ENCODE measurements at places on chromosomes 5 and 9.
A peak's percentile ranks its signal among the peaks of the same experiment; 100 is the strongest.

GRCh38 chr9:104572612-104573011, 3.6 kb downstream of the OR13C8 start:
- DNase-seq = no peak

- DNase-seq = no peak
Measured at GRCh38 chr5:171623551-171624097, 162.0 kb upstream of the SMIM23 start.

- DNase-seq = no peak
Measured at GRCh38 chr5:176825234-176825633, 14.9 kb downstream of the UNC5A start.

- DNase-seq = no peak
Measured at GRCh38 chr5:56606192-56606591, 209.2 kb upstream of the MAP3K1 start.

DNA sequence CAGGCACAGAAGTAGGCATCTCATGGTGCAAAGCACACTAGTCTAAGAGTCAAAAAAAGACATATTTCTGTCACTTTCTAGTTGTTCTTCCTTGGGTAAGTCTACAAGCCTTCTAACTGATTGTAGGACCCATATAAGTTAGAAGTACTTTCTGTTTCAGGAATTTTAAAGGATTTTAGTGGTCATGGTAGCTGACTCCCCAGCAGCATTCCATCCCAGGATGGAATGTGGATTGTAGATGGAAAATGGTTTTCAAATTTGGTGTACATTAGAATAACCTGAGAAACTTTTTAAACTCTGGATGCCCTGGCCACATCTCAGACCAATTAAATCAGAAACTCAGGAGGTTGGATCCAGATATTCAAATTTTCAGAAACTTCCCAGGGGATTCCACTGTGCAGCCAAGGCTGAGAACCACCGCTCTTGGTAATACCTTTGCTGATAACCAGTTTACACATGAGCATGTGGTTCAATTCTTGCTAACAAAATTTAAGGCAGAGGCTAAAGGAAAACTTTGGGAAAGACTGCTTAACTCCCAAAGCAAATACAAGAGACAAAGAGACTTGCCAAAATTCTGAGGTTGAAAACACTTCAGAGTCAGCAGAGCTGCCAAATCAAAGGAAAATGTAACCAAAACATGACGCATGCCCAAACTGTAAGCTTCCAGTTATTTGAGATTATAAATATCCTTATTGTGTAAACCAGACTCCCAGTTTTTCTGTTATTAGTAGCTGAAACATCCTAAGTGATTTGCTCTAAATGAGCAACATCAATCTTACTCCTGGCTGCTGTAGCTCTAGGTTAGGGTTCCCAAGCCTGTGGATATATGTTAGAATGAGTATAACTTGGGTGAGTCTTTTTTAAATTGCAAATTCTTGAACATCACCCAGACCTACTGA, 145.4 kb upstream of the MTAP start:
- peak; percentile 16 for DNase-seq

GRCh38 chr9:137035507-137035834, 3.6 kb upstream of the FUT7 start:
- no peak for DNase-seq

DNA sequence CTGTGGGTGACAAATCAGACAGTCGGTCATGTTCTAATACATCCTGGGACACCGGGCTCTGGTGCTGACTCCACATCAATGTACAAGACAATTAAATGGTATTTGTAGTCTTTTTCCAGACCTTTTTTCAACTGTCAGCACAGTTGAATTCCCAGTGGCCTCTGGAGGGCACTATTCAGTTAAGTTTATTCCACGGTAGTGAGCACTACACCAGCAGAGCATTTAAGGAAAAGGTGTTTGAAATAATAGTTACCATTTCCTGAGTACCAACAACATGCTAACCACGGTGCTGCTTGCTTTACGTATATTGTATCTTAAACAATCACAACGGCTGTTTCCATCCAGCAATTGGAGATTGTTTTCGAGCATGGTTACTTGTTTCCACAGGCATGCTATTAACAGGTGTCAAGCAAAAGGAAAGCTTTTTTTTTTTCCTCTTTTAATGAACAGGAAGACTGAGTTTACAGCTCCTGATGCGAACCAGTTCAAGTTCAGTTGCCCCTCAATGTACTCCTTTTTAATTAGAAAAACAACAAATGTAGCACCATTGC, 186.7 kb downstream of the PDZD2 start:
- peak; percentile 76 for DNase-seq

- DNase-seq = no peak
Measured at GRCh38 chr5:132271251-132272246, 14.1 kb downstream of the PDLIM4 start.

- DNase-seq = no peak
Measured at GRCh38 chr9:115398313-115398650, 280.3 kb upstream of the TNC start.

GRCh38 chr9:123339666-123340510, 16.1 kb upstream of the CRB2 start:
- peak; percentile 34 for DNase-seq

DNA sequence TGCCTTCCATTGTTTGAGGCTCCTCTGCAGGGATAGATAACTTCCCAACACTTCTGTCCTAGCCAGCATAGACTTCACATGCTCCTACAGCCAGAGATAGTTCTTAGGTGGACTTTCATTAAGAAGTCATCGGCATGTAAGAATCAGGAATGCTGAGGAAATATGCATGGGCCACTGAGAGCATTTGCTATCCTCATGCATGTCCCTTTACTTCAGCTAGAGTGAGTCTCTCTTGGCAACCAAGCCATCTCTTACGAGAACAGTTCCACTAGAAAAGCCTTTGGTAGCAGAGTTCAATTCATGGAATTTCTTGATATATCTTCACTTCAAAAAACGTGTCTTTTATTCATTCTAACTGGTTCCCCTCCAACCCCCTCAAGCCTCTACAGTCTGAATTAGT, 202.4 kb downstream of the SMARCA2 start:
- no peak for DNase-seq

DNA sequence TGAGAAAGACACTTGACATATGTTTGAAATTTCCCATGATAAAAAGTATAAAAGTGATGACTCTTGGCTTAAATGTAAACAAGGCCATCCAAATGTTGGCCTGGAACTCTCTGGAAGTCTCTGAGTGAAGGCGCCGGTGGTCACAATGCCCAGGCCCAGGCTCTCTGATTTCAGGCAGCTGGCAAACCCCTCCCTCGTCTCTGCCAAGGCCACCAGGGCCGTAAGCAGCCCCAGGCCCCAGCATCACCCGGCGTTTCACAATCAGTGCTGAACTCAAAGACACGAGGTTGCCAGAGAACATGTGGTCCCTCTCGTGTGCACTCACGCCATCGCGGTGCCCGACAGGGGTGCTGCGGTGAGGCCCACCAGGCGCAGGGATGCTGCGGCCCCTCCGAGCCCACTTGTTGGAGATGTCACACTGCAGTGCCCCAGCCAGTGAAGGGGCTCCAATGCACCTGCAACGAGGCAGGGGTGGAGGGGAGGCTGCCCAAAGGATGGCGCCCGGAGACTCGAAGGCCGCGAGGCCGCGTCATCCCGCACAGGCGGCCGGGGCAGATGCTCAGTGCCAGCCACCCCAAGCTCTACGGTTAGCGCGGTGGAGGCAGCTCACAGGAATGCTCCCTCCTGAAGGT, 15.0 kb downstream of the LPCAT1 start:
- DNase-seq = no peak

DNA sequence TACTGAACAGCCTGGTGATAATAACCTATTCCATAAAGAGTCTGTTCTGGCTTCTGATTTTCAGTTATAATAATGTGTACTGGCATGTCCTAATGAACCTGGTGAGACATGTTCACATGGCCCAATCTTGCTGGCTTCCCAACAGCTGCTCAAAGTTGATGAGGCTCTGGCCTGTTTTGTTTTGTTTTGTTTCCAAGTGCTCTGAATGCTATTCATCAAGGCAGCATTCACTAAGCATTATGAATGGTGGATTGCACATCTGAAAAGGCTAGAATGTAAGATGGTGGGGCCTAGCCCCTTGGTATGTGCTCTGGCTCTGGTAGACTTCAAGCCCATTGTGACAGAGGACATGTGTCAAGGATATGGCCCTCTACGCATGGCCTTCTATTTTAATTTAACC, 388.5 kb downstream of the PSAT1 start:
- DNase-seq = no peak

GRCh38 chr5:102049517-102049916, 246.6 kb downstream of the SLCO4C1 start:
- DNase-seq = peak; percentile 30

DNA sequence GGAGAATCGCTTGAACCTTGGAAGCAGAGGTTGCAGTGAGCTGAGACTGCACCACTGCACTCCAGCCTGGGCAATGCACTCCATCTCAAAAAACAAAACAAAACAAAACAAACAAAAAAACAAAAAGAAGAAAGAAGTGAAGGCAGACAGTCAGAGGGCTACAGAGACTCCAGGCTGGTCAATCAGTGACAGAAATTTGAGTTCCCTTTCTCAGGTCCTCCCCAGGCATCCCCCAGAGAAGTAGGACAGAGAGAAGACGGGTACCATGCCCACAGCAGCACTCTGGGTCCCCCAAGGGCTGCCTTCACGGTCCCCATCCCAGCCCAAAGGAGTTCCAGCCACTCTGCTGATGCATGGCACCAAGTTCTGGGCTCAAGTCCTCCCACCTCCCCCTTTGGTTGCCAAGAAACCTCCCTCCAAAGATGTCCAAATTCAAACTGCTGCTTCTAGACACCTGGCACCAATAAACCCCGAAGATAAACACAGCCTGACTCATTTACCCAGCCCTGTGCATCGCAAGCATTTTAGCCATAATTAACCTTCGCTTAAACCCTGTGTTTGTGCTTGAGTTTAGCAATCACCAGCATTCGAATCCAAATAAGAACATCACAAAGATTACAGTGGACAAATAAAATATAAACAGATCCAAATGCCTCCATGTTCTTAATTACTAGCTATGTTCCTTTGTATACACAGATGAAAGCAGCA, 24.0 kb downstream of the SEMA4D start:
- DNase-seq = peak; percentile 6

Data from MCF 10A (cell line).